HAP-1 (cell line): ENCODE measurements at places on chromosomes 3 and 15.
A peak's percentile ranks its signal among the peaks of the same experiment; 100 is the strongest.

GRCh38 chr3:107973152-107973551, 117.7 kb downstream of the CD47 start:
- DNase-seq = no peak

DNA sequence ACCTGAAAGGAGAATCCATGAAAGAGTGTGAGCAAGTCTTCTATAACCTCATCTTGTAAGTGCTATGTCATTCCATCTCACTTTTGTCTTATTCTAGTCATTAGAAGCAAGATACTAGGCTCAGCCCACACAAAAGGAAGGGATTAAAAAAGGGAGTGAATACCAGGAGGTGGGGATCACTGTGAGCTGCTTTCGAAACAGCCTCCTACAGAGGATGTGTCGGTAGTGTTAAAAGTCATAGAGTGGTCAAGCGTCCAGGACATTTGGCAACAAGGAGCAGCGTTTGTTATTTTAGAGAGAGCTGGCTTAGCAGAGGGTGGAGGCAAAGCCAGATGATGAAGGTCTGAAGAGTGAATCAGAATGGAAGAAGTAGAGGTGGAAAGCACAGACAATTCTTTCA, 11.7 kb upstream of the ZNF148 start:
- DNase-seq = no peak

- DNase-seq = no peak
These were observed 4.0 kb downstream of the RAB11A start for GRCh38 chr15:65873256-65873655.

- no peak for DNase-seq
These were observed 191.7 kb upstream of the GBE1 start for GRCh38 chr3:81953111-81953510.

DNA sequence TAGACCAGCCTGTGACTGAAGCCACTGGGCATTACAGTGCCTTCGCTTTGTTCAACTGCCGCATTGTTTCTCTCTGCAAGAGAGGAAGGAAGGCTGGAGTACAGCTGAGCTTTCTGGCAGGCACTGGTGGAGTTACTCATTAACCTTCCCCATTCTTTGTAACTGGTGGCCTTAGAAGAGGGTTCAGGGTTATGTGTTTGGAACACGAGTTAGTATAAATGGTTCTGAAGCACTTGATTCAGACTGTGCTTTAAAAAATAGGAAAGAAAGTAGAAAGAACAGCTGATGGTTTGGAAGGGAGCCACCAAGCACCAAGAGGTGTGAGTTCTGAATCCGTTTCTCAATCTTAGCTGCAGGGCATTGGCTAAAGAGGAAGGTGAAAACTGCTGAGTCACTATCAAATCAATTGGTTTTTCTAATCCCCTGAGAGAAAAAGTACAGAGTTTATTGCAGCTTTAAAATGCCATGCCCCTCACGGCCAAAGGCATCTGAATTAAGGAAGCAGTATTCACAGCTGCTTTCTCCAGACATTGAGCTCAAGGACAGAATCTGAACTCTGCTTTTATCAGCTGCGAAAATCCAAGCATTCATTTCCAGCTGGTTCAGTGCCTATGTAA, 3.6 kb downstream of the HGD start:
- DNase-seq = peak; percentile 88

- no peak for DNase-seq
These were observed 84.8 kb downstream of the SERPINI1 start for GRCh38 chr3:167820102-167820865.

DNA sequence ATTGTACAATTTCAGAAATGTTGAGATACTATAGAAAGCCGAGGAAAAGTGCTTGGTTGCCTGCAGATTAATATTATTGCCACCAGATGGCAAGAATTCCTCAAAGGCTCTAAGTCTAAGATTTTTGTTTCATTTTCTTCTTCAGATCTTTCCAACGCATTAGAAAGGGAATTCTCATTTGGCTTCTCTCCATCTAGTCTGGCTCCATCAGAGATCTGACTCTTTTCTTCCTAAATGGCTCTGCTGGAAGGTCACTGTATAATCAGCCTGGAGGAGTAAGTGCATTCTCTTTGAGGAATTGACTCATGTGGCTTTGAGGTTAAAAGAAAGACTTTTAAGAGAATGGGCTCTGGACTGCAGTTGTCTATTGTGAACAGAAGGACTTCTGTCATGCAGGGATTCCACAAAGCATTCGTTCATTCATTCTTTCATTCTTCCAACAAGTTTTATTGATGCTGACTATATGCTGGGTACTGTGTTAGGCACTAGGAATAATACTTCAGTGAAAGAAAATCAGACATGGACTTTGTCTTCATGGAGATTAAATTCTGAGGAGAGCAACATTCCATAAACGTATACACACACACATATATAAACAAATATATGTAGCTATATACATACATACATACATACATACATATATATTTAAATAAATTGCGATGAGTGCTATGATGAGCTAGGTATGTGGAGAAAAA, 55.3 kb downstream of the SLC28A2 start:
- peak; percentile 27 for DNase-seq

DNA sequence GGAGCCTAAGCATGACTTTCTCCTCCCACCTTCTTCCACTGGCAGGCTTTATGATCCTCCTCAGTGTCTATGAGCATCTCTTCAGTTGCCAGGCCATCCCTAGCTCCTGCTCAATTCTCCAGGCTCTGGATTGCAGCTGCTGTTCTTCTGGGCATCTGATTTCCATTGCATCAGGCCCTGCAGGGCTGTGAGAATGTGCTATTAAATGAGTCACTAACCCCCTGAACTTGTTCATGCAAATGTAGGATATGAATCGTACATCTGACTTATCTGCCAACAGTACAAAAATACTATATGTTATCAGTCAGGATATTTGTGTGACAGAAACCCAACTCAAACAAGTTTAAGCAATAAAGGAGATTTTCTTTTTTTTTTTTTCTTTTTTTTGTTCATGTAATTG, 11.9 kb downstream of the GPR176 start:
- DNase-seq = no peak

GRCh38 chr15:37595426-37595970, 338.9 kb upstream of the TMCO5A start:
- DNase-seq = no peak
